ENCODE measurements at places on chromosomes 12 and 14. TPM values are rescaled to one million over a fixed set of nuclear protein-coding genes. Genes with fewer than 3 reads are reported as not detected.

AKAP6 gene
- total RNA-seq, result 14.3 TPM

RIPK3 gene
- 2.2 TPM for total RNA-seq

OTOGL gene
- 1.3 TPM for total RNA-seq

C12orf54 gene
- not detected for total RNA-seq

ESR2 gene
- not detected for total RNA-seq

KRT3 gene
- not detected for total RNA-seq

- DNase-seq, result no peak
Measured at GRCh38 chr14:22332686-22333421, 256.2 kb downstream of the DAD1 start.

GRCh38 chr14:64614805-64615391 lies 65.1 kb downstream of the PPP1R36 start:
- DNase-seq, result no peak

DNA sequence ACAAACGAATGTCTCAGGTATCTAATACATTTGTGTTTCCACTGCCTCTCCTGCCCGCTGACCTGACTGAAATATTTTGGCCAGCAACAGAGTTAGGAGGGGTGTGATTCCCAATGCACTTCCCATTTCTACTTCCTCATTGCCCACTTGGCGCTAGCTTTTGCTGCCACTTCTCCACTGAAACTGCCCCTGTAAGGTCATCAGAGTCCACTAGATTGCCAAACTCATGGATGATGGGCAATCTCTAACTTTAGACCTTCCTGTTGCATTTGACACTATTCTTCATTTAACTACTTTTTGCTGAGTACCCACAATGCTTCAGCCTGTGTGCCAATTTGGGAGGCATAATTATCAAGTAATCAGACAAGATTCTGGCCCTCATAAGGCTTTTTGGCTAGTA lies 40.8 kb downstream of the GPR65 start:
- DNase-seq, result no peak

- no peak for DNase-seq
Measured at GRCh38 chr12:112964067-112964670, 14.2 kb upstream of the OAS2 start.

DNA sequence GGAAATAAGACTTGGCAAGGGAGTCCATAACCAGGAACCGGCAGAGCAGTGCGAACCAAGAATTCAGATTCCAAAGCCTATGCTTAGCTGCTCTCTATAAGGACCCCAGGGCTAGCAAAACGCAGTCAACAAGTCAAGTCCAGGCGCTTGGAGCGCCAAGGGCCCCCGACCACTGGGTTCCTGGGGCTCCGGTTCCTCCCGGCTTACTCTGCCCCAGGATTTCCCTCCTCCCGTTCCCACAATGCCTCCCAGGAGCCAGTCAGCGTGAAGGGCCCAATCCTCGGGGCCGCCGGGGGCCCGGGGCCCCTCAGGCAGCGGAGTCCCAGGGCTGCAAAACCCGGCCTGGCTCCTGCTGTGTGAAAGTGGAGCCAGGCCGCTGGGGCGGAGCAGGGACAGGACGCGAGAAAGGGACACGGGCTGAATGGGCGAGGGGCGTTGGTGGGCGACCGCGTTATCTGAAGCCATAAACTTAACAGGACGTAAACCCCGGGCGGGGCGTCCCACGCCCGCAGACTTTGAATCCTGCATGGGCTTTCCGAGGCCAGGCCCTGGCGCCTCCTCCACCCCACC lies 1.5 kb downstream of the KRT8 start:
- DNase-seq, result peak; percentile 82

DNA sequence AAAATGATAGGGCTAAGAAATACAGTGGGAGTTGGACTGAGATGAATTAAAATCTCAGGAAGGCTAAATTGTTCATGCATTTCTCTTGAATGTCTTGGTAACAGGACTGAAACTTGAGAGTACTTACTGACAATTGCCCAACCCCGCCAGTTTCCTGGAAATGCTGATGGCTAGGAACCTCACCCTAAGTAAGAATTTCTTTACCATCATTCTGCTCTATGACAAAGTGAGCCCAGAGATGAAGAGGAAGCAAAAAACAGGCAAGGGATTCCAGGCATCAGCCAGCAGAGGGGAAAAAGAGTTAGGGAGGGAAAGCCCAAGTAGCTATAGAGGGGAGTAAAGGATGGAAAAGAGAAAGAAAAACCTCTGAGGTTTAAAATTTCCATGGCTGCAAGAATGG lies 397.7 kb downstream of the MDGA2 start:
- DNase-seq, result no peak

DNA sequence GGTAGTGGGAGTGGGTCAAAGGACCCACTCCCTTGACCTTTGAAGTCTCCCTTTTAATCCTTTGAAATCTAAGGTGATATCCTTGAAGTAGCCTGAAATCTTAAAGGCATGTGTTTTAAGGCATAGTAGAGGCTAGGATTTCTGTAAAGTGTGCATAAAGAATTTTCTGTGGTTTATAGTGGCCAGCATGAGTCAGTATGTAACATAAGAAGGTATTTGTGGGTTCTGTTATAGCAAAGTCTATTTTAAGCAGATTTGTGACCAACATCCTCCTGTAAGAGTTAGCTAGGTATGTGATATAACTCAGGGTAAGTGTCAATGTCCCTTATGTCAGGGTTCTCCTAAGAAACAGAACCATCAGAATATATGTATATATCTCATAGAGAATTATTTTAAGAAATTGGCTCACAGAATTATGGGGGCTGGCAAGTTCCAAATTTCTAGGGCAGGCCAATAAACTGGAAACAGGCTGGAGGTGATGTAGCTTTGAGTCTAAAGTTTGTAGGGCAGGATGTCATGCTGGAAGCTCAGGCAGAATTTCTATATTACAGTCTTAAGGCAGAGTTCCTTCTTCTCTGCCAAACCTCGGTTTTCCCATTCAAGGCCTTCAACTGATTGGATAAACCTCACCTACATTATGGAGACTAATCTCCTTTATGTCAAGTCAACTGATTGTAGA lies 18.7 kb upstream of the EPYC start:
- peak; percentile 82 for DNase-seq

- peak; percentile 95 for DNase-seq
Measured at GRCh38 chr14:100476012-100476822, 111.0 kb downstream of the BEGAIN start.

DNA sequence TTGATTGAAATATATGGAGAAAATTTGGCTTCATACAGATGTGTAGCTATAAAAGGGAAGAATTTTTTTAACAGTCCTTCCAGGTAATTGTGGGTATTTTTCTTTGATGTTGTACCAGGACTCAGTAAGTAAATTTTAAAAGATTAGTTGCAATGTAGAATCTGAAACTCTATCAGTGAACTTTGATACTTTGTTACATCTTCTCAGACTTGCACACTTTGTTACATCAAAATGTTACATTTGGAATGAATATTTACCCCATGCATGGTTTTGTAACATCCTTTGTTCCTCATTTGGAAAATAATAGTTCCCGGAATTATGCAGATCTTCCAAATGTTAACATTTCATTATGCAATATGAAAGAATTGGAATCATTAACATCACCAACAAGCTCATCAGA lies 13.8 kb downstream of the MTHFD1 start:
- DNase-seq, result no peak

DNA sequence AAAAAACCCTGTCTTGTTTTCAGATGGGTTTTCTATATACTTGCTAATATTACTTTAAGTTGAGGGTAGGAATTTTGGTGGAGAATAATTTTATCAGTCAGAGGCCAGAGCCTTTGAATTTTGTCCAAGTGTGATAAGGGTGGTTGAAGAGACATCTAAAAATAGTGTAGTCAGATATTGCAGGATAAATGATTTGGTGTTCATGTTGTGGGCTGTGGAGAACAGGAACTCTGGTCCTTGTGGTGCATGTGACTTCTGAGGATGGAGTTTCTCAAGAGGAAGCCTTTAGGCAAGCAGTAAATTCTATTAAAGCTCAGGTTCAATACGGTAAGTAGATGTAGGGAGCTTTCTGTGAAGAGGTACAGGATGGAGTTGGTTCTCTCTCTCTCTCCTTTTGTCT lies 2.8 kb downstream of the ADAM21 start:
- no peak for DNase-seq

- DNase-seq, result no peak
Measured at GRCh38 chr14:82951171-82951570, 1417.5 kb upstream of the SEL1L start.

DNA sequence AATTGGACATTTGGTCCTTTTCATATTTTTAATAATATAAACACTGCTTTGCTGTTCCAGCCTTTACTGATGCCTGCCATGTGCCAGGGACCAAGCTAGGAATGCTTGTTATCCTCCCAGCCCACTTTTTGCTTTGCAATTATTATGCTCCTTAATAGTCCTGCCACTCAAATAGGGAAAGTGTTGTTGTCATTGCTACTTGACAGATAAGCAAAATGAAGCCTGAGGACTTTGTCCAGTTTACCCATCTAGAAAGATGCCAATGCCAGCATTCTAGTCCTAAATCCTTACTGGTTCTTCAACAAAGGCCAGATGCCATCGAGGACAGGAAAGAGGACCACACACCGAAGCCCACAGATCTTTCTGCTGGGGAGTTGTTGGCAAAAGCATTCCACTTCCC lies 246.5 kb downstream of the EMP1 start:
- no peak for DNase-seq

DNA sequence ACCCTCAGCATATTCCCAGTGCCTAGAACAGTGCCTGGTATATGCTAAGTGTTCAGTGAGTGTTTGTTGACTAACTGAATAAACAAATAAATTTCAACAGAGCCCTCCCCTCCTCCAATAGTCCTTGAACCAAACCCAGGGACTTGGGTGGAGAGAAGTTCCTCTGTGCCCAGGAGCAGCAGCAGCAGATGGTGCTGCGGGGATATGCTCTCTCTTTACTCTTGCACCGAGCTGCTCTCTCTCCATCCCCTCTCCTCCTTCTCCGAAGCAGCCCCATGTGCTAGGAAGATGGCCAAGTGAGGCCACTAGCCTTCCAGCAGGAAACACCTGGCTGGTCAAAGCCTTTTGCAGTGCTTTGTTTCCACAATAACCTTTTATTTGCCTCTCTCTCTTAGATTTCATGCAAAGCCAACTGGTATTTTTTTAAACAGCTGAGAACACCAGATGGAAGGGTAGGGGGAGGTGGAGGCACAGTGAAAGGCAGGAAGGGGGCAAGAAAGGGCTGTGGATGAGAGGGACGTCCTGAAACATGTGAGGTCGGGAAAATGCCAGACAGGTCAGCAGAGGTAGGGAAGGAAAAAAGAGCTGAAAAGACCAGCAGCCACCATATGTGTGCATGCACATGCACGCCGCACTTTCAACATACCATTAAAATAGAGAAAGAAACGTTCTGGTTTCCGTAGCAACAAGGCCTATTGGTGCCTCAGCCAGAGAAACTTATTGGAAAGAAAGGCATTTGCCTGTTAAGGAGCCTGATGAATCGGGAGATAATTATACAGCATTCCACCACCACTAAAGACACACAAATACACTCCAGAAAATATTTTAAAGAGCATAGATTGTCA lies 78.9 kb downstream of the EMP1 start:
- no peak for DNase-seq

DNA sequence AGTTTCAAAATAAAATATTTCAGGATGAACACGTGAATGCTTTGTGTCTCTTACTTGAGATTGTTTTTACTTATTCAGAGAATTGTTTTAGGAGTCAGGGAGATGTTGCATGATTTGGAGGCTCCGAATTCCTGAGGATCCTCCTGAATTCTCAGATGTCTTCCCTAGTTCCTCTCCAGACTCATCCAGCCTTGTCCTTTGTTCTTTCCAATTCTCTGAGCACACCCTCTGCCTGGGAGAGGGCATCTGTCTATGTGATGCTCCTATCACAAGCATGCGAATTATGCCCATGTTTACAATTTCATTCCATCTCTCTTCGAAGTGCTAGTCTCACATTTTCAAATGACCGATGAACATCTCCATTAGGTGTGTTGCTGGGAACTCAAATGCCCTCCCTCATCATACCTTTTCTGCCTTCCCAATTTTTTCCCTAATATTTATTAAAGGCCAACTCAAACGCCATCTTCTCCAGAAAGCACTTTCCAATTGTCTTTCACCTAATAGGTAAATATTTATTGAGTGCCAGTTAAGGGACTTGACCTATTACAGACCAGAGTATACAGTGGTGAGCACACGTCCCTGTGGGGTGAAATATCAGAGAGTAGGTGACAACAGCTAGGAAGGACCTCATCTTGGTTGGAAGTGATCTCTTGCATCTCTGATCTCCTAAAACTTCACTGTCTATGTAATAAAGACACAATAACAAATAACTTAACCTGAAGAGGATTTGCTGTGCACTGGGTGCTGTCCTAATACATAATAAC lies 64.4 kb downstream of the ARF6 start:
- DNase-seq, result no peak

GRCh38 chr14:95918466-95918865 lies 41.8 kb downstream of the TUNAR start:
- no peak for DNase-seq

DNA sequence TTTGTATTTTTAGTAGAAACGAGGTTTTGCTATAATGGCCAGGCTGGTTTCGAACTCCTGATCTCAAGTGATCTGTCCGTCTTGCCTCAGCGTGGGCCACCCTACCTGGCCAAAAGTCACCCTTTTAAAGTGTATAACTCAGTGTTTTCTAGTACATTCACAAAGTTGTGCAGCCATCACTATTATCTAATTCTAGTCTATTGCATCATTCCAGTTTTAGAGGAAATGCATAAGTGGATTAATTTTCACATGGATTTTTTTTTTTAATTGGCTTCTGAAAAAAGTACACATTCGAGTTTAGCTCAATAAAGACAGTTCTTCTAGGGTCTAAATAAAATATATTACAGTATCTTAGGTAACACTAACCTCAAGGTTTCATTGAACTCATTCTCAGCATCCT lies 3.7 kb downstream of the DEPDC4 start:
- no peak for DNase-seq

GRCh38 chr12:54628186-54628846 lies 6.4 kb downstream of the LACRT start:
- no peak for DNase-seq

DNA sequence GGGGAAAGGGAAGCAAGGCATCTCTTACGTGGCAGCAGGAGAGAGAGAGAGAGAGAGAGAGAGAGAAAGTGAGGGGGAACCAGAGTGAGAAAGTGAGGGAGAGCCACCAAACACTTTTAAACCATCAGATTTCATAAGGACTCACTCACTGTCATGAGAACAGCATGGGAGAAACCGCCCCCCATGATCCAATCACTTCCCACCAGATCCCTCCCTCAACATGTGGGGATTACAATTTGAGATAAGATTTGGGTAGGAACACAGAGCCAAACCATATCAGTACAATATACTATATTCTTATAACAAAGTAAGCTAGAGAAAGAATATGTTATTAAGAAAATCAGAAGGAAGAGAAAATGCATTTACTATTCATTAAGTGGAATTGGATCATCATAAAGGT lies 53.7 kb upstream of the PLXNC1 start:
- DNase-seq, result no peak

All from GM23248 (cell line).